OCI-LY7 (cell line): ENCODE measurements at places on chromosomes 12 and 14. TPM values are rescaled to one million over a fixed set of nuclear protein-coding genes. Genes with fewer than 3 reads are reported as not detected.

The DIO2 gene
- 0.23 TPM in 1 of 2 replicates, not detected in the other for total RNA-seq

The WNT5B gene
- total RNA-seq = 0.86 and 2.6 TPM in 2 replicates

The CNTN1 gene
- total RNA-seq = not detected in 2 replicates

GRCh38 chr12:12171991-12172511 lies 94.8 kb downstream of the LRP6 start:
- DNase-seq = no peak

DNA sequence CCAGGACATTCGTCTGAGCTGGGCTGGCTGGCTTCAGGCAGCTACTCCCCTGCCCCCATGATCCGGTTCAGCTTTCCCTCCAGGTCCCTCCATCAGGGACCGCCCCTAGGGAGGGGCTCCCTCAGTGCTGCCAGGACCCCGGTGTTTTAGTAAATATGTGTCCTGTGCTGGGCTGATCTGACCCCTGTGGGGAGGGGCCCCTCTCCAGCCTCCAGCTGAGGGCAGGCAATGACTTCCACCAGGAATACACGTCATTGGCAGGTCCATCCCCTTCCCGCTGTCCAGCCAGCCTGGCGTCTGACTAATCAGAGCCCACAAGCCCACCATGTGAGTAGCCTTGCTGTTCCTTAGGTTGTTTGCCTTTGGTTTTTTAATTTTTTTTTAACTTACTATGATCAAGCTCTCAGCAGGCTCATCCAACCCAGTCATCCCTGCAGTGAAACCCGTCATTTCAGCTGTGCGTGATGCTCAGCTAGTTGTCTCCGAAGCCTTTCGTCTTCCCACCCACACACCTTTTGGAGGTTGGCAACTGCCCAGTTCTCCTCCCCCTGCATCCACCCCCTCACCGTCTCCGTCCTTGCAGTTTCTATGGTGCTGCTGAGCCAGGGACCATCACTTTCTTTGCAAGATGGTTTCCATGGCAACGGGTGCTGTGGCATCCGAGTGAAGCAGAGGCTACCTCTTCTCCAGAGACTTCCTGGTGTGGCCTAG lies 16.0 kb upstream of the SERPINA4 start:
- no peak for DNase-seq

- DNase-seq = no peak
Observed at GRCh38 chr12:48882972-48883304, 17.3 kb upstream of the RND1 start.

- DNase-seq = no peak
Observed at GRCh38 chr14:104879983-104880565, 15.0 kb downstream of the CEP170B start.
